Stomach (tissue), 19 donors: ENCODE measurements at places on chromosomes 3 and 15.
A peak's percentile ranks its signal among the peaks of the same experiment; 100 is the strongest.

GRCh38 chr3:30676424-30677346 is 70.3 kb downstream of the TGFBR2 start:
- DNase-seq: no peak

DNA sequence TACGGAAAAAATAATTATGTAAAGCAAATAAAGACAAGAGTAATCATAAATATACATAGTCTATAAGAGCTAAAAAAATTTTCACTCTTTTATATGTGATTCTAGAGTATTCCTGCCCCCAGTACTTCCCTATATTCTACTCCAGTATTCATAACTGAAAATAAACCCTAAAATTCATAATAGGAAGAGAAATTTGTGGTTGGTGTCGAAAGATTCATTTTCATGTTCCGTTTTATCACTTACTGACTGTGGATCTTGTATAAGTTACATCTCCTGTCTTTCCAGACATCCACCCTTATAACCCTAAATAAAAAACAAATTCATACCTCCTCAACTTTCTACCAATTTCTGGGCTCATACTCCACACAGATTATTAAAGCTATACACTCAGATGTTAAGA is 16.0 kb upstream of the MBNL1 start:
- DNase-seq: no peak

- DNase-seq: no peak
Observed at GRCh38 chr3:161748049-161748448, 251.4 kb downstream of the OTOL1 start.

- DNase-seq: peak; percentile 8
Observed at GRCh38 chr3:195197765-195198425, 73.1 kb downstream of the XXYLT1 start.

DNA sequence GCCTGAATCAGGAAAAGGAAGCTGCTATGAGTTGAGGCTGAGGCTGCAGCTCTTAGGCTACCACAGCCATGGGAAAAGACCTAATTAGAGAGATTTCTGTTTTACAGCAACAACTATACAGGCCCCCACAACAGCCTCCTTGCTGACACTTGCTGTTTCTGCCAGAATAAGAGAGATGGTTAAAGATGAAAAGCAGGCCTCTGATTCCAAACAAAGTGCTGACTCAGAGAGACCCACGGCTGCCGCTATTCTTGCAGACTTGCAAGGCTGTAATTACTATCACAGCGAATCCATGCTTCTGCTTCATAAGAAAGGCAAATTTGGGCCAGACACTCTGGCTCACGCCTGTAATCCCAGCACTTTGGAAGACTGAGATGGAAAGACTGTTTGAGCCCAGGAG is 41.8 kb downstream of the MCF2L2 start:
- DNase-seq: peak; percentile 54

DNA sequence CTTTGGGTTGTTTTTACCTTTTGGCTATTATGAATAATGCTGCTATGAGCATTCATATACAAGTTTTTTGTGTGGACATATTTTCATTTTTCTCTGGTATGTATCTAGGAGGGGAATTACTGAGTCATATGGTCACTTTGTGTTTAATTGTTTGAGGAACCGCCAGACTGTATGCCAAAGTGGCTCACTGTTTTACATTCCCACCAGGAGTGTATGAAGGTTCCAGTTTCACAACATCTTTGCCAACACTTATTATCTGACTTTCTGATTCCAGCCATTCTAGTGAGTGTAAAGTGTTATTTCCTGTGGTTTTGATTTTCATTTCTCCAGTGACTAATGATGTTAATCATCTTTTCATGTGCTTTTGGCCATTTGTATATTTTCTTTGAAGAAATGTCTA is 51.8 kb downstream of the CMTM7 start:
- DNase-seq: no peak

DNA sequence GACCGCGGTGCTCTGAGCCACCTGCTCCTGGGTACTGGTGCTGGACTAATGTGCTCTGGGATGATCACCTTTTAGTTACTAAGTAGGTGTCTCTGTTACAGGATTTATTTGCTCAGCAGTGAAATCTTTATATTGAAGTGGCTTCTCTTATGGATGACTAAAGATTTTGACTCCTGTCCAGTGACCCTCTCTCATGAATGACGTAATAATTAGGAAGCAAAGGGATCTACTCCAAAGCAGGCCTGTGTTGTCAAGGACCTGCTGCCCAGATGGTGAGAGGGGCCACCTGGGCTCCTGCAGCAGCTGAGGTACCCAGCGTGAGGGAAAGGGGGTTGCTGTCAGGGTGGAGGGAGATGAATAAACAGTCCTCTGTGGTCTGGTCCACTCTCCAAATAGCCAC is 263.6 kb downstream of the GABRG3 start:
- no peak for DNase-seq

DNA sequence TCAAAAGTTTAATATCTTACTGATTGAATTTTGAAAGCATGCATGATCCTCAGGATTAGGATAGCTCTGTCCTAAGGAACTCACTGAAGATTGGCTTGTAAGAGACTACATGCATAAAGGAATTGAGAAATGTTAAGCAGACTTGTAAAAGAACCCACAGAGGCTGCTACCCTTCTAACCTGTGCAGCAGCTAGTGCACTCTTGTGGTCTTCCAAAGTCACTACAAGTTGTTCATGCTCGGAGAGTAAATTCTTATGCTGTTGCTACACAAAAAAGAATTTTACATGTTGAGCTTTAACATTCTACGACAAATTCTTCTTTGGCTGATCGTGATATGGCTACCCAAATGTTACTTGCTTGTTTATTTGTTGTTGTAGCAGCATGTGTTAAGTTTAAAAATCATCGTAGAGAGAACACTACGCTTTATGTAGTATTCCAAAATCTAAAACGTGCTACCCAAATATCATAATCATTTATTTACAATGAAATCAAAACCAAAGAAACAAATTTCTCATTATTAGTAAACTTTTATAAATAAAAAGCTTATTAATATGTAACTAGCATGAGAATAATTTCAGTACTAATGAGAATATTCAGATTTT is 55.0 kb downstream of the GOLIM4 start:
- peak; percentile 73 for DNase-seq

DNA sequence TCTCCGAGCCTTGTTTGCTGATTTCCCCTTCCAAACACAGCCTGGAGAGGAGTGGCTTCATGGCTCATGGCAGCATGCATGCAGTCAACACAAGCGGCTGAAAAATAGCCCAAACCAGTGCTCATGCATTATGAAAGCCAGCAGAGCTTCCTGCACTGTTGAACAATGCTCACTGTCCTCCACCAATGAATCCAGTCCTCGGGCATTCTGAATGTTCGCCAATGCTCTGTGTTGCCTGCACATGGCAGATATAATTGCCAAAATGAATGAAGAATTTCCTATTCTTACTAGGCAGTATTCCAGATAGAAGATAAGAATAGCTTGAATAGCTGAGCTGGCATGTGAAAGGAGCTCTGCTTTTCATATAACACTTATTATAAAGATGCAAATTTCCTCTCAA is 252.7 kb downstream of the ROBO1 start:
- DNase-seq: peak; percentile 64

- DNase-seq: no peak
Observed at GRCh38 chr3:58051196-58051595, 43.0 kb downstream of the FLNB start.

- DNase-seq: no peak
Observed at GRCh38 chr15:52020221-52021085, 1.4 kb downstream of the MAPK6 start.

DNA sequence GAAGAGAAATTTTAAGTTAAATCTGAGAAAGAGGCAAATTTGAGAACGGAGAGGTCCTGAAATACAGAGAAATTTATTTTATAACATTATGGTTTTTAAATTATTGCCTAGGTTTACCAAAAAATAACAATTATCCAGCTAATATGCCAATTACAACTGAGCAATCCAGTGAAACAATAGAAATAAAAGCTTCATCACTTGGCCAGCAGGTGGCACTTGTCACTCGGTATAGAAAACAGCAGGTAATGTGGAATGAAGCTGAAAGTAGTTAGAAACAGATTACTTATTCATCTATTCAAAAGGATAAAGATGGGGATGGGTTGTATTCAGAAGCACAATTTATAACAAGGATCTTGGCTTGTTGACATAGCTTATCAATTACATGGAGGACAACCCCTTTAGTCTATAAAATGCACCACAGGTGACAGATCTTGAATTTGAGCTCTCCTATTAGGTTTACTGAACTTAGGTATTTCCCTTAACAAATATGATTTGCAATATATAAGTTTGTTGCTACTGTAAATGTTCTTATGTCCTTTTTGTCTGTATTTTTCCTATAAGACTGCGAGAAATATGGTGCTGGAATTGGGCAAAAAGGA is 70.1 kb upstream of the GUCA1C start:
- peak; percentile 32 for DNase-seq

- DNase-seq: no peak
Observed at GRCh38 chr3:115204475-115204874, 57.4 kb upstream of the ZBTB20 start.

DNA sequence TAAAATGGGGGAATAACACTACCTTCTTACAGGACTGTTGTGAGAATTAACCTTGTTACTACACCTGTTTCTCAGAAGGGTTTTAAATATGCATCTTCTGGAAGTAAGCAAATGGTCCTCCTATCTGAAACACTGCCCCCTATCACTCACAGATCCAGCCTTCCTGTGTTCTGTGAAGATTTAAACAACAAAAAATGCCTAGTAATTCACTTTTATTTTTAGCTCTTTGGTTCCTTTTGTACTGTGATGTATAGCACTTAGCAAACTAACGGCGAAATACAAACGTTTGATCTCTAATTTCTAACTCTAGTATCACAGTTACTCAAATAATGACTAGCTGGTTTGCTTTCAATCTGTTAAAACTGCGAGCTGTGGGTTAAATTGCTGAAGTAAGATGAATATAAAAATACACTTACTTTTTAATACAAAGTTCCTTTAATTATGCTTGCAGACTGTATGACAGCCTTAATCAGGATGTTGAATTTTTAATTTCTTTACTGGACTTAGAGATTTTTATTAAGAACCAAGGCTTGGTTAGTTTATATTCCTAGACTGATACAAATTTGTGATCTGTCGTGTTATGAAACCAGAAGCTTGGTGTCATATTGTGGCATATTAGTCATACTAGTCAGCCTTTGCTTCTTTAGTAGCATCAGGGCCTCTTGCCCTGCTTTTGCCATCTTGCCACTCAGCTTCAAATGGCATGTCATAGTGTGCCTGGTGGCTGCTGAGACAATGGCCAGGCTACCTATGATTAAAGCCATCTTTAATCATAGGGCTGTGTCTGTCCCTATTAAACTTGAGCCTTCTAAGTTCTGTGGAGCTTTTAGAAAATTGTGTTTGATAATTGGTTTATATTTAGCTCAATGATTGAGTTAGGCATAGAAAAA is 9.2 kb downstream of the EIF3J start:
- DNase-seq: no peak

GRCh38 chr3:53219895-53220483 is 35.8 kb downstream of the TKT start:
- DNase-seq: peak; percentile 93

GRCh38 chr3:2024713-2025112 is 74.0 kb upstream of the CNTN4 start:
- DNase-seq: no peak

- peak; percentile 64 for DNase-seq
Observed at GRCh38 chr15:44584162-44584749, 47.3 kb downstream of the EIF3J start.

DNA sequence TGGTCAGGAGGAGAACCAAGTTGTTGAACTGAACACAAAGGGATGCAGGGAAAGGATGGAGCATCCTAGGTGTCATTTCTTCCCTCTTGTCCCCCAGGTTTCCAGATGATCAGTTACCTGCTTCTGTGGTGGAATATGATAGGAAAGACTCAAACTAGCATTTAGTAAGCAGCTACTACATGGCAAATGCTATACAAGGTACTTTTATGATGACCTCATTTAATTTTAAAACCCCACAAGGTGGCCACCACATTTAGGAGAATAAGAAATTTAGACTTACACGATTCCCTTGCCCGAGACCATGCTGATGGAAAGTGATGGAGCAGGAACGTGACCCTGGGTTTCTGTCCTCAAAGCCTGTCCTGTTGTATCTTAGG is 40.9 kb downstream of the CCR4 start:
- no peak for DNase-seq

- no peak for DNase-seq
Observed at GRCh38 chr3:48553361-48553760, 3.2 kb downstream of the PFKFB4 start.

DNA sequence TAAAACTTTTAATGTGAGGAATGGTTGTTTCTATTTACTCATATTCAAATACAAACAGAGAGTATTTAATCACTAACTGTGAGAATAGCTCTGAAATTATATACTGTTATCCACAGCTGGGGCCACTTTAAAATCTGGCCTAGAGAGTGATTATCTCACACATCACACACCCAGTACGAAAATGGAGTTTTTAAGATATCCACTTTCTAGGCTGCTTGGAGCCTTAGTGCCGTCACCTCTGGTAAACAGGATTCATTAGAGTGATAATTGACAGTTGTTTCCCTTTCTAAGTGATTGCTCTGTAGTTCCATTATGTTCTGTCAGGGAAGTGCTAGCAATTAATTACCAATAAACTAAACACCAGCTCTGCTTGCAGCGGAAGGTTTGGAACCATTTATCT is 942.4 kb downstream of the FHIT start:
- peak; percentile 23 for DNase-seq

- no peak for DNase-seq
Observed at GRCh38 chr3:116716490-116716889, 6.9 kb downstream of the TUSC7 start.

DNA sequence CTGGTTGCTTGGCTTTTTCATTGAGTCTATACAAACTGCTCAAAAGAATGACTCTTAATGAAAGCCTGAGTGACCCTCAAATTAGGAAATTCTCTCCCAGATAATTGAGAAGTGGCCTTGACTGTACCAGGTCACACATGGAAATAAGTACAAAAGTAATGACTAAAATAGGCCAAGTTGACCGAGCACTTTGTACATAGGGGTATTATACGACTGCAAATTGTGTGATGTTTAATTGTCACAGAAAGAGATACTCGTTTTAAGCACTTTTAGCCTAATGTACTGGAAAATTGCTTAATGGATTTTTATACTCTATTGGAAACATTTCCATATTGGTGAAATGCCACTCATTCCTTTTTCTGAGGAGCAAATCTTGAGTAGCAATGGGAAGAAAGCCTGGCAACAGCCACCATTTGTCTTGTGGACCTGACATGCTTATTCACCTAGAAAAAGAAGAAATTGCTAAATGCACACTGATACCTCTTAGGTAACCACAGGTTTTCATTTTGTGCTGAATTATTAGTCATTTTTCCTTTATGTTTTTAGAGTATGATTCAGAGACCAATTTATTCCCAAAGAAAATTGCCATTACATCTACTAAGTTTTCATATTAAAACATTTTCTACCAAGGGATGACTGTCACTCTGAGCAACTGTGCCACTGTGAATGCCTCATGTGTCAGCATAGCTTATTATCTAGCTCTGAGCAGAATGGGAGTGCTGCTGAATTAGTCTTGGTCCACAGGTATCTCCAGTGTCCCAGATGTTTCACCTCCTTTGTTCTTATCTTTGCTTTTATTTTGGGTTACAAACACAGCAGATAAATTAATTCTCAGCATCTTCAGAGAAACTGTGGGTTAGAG is 8.9 kb upstream of the PXK start:
- DNase-seq: no peak

- DNase-seq: no peak
Observed at GRCh38 chr3:129112308-129113052, 9.1 kb downstream of the RAB43 start.

- DNase-seq: peak; percentile 93
Observed at GRCh38 chr15:45637552-45638033, 2.8 kb downstream of the SQOR start.
